ENCODE measurements at places on chromosomes 3 and 15.

DNA sequence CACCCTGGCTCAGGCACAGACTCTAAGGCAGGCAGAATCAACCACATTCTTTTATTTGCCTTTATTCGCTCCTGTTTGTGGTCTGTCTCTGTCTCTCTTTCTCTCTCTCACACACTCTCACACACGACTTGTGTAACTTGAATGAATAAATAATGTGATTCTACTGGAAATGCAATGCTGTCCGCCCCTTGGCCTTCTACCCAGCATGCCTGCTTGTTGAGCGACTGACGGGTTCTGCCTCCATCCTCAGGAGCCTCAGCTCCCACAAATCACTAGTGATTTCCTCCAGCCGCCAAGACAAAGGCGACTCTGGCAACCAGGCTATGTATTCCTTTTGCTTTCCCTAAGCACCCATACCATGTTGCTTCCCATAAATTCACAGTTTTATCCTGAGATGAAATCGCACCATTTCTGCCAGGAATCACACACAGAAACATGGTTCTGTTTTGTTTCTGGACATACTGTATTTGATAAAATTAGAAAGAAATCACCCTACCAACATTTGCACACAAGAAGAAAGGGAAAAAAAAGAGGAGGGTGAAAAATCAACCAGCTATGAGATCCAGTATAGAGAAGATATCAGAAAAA is 460.8 kb downstream of the MAGI1 start:
- DNase-seq: no peak

DNA sequence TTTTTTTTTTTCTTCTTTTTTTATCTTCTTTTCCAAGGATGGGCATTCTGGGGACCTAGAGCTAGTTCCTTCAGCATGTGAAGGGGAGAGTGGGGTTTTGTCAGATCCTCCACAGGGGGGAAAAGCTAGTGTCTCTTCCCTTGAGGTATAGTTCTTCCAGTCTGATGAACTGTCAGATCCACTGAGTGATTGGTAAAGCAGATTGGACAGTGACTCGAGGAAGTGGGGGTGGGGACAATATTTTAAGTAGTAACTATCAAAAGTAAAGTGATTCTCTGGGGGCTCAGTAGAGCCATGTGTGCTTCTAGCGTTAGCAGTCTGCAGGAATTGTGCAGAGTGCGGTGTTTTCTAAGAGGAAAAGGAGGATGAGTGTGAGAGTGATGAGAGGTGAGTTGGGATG is 62.0 kb upstream of the TRIM71 start:
- DNase-seq: no peak

DNA sequence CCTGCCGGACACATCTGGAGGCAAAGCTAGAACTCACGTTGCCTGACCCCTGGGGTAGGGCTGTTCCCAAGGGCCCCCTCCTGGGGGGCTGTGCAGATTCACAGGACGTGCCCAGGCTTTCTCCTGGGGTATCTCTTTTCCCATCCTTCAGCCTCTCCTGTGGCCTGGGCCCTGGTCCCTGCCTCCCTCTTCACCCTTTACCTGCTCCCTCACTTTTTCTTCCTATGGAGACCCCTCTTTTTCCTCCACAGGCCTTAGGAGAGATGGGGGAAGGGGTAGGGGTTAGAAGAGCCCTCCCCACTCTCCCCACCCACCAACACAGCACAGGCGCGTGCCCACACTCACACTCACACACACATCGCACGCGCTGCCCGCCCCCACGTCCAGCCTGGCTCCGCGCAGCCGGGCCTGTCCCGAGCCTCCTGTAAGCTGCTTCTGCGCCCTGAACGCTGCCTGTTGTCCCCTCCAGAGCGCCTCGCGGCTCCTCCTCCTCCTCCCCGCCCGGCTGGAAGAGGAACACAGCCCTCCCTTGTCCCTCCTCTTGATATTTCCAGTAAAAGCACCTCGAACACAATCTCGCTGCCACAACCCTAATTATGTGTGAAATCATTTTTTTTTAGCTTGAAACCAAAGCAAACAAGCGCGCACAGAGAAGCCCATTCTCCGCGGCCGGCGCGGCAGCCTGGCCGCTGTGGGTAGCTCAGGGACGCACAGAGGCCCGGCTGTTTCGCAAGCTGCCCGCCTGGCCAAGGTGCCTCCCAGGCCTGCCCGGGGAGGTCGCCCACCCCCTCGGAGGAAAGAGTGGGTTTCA is 33.9 kb upstream of the ACAN start:
- DNase-seq: no peak

DNA sequence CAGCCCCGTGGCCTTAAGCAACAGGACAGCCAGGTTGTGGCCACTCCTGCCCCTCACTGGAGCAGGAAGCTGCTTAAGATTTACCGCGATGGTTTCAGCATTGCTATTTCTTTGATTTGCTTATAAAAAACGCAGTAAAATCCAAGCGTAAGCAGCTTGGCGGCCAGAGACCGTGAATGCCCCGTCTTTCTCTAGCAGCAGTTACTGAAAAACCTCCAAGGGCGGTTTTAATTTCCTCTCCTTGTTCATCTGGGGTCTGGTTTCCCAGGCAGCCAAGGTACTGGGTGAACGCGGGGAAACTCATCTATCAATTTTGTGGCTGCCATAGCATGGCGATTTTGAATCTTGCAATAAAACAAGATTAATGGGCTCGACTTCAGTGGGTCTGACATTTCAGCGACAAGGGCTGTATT is 130.3 kb downstream of the MINAR1 start:
- DNase-seq: no peak

- DNase-seq: no peak
Measured at GRCh38 chr3:18902081-18902793, 246.1 kb upstream of the KCNH8 start.

DNA sequence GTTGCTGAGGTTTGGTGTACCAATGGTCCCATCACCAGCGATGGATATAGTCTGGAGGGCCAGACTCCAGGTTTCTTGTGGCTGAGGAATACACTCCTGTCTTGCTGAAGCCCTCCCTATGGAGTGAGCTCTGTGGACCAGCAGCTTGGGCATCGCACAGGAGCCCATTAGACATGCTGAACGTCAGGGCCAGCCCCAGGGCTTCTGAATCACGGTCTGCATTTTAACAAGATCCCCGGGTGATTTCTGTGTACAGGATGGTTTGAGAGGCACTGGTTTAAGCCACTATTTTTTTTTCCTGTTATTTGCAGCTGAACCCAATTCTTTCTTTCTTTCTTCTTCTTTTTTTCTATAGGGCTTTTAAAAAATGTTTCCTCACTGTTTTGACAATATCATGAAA is 69.5 kb upstream of the XCR1 start:
- no peak for DNase-seq

DNA sequence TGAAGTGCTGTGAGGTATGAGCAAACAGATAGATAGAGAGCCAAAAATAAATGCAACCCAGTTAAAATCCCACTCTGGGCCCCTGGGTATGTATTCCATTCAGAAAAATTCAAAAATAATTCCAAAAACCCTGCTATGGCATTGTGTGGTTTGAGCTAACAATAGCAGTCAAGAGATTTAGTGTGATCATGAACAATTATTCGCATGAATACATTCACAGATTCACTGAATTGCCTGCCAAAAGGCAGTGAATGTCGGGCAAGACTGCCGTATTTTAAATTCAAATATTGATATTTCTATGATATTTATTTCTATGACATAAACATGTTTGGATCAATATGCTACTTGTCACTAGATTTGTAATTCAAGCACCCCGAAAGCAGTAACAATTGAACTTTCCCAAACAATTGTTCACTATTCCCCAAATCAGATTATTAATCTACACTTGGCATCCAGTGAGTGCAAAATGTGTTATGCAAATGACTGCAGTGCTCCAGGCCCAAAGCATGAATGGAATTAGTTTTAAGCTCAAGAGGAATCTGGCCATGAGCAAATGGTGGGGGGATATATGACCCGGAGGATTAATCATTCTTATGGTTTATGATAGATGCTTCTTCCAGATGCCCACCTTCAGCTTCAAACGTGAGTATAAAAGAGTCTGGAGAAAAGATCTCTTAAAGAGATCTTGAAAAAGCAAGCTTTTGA is 417.0 kb upstream of the MEIS2 start:
- no peak for DNase-seq

GRCh38 chr3:66133050-66133757 is 87.6 kb upstream of the SLC25A26 start:
- DNase-seq: no peak

DNA sequence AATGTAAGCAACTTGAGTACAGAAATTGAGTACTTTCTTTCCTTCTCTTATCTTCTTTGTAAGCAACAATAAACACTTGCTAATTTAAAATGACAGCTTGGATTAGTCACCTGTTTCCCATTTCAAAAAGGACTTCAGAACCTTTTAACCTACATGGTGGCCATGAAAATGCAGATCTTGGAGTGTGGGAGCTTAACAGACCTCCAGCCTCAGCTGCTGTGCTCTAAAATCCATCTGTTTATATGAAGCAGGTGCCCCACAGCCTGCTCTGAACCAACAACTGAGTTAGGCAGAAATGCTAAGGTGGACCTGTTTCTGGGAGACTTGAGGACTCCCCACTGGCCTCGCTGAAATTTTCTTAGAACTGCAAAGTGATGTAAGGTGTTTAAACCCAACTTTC is 91.1 kb upstream of the TNIK start:
- DNase-seq: no peak

GRCh38 chr15:25886498-25887140 is 23.5 kb upstream of the ATP10A start:
- no peak for DNase-seq

GRCh38 chr3:65884071-65884470 is 154.6 kb downstream of the MAGI1 start:
- DNase-seq: no peak

DNA sequence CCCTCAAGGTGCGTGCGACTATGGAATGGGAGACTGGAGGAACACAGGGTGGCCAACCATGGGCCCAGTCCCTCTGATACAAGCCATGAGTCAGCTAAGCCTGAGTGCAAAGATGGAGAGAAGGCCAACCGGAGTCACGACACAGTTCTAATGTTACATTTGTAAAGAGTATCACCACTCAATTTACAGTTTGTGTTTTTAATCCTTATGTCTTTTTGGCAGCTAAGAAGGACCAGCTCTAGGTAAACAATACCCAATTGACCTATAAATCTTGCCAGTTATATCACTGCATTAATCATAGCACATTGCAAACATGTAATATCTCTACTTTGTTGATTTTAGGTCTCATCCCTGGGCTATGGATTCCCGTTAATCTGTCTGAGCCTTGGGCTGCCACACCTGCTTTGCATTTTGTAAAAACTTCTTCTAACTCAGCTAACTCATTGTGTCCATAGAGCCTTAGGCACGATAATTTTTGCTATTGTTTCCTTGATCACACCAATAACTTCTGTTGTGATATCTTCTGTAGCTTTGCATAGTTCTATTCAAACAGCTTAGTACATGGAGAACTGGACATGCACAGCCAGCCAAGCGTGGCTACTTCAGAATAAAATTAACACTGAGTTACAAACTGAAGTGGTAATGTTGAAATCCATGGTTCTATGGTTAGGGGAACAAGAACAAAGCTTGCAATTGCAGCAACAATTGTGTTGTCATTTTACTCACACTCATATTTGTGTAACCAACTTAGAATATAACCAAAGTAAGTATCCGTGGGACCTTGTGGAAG is 50.3 kb downstream of the LSM3 start:
- DNase-seq: no peak

DNA sequence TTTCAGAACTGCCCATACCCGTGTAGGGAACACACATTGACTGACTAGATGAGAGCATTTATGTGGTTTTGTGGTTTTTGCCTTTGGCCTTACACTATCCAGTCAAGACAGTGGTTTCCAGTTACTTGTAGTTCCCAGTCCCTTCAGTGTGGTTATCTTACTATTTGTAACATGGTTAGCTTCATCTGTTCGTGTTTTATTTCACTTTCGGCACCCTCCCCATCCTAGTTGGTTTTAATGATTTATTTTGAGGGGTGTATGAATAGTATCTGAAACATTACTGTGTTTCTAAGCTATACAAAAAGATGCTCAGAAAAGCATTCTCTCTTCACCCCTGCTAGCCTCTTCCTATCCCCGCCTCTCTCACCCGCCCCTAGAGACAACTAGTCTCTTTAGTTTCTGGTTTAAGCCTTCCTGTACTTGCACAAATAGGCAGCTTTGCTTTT is 14.1 kb downstream of the LYSMD4 start:
- DNase-seq: no peak

GRCh38 chr3:113769551-113769950 is 22.7 kb downstream of the ATP6V1A start:
- DNase-seq: no peak

- DNase-seq: no peak
Measured at GRCh38 chr3:78757731-78758130, 1010.1 kb downstream of the ROBO1 start.

GRCh38 chr3:170355738-170356595 is 1.5 kb upstream of the SKIL start:
- DNase-seq: no peak

DNA sequence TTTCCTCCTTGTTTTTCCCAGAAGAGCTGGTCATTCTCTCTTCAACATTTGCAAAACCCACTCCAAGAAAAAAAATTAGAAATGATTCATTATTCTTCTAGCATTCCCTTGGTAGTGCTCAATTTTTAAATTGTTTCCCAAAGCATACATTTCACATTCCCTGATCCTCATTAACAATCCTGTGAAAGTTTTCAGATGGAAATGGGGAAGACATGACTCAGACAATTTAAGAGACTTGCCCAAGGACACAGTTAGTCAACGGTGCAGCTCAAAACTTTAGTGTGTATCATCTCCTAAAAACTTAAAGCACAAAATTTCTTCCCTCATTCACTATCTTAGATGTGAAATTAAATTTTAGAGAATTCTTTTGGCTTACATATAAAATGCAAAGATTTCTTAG is 17.1 kb upstream of the ABI3BP start:
- no peak for DNase-seq

DNA sequence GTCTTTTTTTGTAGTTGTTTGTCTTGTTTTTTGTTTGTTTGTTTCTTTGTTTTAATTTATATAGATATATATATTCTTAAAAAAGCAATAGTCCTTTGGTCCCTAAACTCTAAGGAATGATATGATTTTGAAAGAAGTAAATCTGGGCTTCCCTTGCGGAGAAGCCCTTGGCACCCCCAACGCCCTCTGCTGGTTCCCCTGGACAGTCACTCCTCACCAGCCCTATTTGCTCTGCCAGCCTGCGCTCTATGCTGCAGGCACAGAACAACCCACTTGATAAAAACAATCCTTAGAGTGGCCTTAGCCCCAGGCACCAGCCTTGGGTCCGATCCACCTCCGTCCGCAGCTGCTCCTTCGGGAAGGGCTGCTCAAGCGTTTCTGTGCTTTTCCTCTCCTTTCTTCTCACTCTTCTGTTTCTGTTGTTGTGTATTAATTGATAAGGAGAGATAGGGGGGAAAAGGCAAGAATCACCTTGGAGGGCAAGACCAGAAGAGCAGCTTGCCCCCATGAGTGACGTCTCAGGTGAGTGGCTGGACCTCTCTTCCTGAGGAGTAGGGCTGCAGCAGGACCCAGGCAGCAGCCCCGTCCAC is 13.7 kb upstream of the PARP6 start:
- peak; percentile 46 for DNase-seq

DNA sequence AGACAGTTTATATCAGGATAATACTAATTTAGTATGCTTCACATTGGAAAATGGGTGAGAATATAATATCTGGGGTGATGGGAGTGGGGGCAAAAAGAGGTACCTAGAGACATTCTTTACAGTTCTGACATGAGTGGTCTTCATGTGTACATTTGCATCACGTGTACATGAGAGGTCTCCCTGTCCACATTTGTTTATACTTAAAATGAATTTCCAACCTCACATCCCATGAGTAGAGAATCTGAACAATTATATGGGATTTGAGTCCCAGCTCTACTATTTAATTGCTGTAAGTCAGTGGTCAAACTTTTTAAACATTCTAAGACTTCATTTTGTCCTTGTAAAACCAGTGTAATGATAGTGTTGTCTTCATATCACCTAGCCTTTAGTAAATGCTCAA is 408.4 kb downstream of the NAALADL2 start:
- DNase-seq: no peak

GRCh38 chr15:94346282-94346681 is 114.9 kb downstream of the MCTP2 start:
- DNase-seq: no peak

Data from Jurkat, Clone E6-1 (cell line).